Thymus (tissue), 14 donors: ENCODE measurements at places on chromosomes 7 and 10. TPM values are rescaled to one million over a fixed set of nuclear protein-coding genes. Genes with fewer than 3 reads are reported as not detected.

SHH gene
- polyA plus RNA-seq = 0.09 TPM

CALCR gene
- polyA plus RNA-seq = 0.07 TPM

ADRA2A gene
- polyA plus RNA-seq = 0.80 TPM

ZMIZ2 gene
- polyA plus RNA-seq = 74.1 TPM

ACTA2 gene
- polyA plus RNA-seq = 285 TPM

AOAH gene
- polyA plus RNA-seq = 47.1 TPM

HGF gene
- 1.2 TPM for polyA plus RNA-seq

GIMAP4 gene
- polyA plus RNA-seq = 40.9 TPM

MYO1G gene
- 56.2 TPM for polyA plus RNA-seq

SORBS1 gene
- 25.3 TPM for polyA plus RNA-seq

HSPA12A gene
- polyA plus RNA-seq = 4.4 TPM

GRID2IP gene
- 0.46 TPM for polyA plus RNA-seq

CCDC172 gene
- 0.16 TPM for polyA plus RNA-seq
